NCI-H510A treated with DMSO at 0.1 percent for 48 hours (cell line): ENCODE measurements at places on chromosomes 11 and 22.

DNA sequence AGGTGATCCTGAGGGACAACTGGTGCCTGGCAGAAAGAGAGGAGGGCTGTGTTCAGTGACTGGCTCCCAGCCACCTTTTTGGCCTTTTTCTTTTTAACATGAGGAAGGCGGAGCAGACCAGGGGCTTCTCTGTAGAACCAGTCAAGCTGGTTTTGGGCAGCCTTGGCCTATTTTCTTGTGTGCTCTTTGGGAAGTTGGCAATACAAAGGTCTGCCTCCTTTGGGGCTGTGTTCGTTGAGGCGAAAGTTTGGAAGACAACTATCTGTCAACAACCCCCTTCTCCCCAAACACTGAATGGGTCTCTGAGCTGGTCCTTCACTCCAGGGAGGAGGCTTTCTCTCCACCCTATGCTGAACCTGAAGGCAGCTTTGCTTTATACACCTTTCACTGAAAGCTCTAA lies 8.5 kb downstream of the MARK2 start:
- peak; percentile 43 for DNase-seq

GRCh38 chr11:119422809-119423508 lies at the start of gene THY1:
Gene THY1, minus strand, starts transcription at chr11:119423172. Its CDS starts 2,267 bp downstream, at chr11:119420905.
- no peak for DNase-seq

DNA sequence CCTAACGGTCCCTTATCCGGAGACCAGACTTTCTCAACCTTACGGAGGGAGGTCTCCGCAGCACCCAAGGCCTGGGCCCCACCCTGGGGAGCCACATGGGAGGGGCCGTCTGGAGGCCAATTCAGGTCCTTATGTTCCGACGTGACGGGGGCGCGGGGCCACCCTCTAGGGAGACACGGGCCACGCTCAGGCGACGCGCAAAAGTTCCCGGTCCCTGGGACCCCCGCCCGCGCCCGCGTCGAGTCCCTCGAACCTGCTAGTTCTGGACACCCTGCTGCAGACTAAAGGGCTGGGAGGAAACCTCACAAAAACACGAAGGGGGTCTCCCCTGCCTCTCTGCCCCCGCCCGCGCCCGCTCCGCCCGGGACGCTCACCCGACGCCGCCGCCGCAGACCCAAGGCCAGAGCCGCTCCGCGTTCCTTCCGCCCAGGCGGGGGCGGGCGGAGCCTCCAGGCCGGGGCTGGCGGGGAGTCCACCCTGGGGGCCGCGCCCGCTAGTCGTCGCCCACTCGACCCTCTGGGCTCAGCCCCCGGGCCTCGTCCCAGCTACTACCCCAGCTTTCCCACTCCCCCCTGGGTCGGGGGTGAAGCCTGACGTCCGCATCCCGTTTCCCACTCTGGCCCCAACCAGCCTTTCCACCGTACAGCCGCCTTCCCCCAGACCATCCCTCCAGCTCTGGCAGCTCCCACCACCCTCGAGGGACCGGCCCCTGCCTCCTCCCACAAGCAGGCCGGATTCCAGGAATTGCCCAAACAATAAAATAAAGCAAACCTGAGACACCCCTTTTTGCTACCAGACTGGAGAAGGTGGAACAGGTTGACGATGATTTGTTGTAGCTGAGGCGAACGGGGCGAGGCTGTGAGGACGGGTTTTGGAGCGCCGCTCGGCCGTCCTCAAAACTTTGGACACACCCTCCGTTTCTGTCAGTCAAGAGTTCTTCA lies 2.7 kb downstream of the RNH1 start:
- no peak for DNase-seq

DNA sequence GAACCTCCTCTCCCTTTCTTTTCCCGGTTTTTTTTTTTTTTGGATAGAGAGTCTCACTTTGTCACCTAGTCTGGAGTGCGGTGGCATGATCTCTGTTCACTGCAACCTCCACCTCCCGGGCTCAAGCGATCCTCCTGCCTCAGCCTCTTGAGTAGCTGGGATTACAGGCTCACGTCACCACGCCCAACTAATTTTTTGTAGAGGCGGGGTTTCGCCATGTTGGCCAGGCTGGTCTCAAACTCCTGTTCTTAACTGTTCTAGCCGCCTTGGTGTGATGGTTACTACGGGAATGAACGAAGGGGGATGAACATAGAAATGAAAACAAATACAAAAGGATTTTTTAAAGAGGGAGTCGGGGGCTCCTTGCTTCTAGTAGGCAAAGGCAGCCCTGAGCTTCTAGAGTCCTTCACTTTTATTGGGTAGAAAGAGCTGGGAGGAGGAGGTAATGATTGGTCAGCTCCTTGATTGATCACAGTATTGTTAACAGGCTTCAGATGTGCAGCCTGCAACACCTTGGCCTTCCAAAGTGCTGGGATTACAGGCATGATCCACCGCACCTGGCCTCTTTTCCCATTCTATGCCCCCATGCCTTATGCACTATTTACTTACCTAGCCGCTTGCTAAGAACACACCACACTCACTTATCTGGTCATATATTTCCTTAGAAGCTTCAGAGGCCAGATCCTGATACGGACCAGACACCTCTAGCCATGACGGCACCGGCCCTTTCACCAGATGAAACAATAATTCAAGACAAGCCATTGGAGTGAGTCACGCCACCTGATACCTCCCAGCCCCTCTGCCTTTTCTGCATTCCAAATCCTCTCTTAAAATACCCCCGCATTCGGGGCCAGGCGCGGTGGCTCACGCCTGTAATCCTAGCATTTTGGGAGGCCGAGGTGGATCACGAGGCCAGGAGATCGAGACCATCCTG lies 20.7 kb downstream of the SUSD2 start:
- no peak for DNase-seq

- DNase-seq, result no peak
Measured at GRCh38 chr22:50733521-50734342, 4.3 kb upstream of the ACR start.

- DNase-seq, result no peak
Measured at GRCh38 chr11:108632041-108632704, 32.7 kb upstream of the DDX10 start.

GRCh38 chr11:90135016-90135415 lies 553 bp downstream of the NAALAD2 start:
- no peak for DNase-seq

DNA sequence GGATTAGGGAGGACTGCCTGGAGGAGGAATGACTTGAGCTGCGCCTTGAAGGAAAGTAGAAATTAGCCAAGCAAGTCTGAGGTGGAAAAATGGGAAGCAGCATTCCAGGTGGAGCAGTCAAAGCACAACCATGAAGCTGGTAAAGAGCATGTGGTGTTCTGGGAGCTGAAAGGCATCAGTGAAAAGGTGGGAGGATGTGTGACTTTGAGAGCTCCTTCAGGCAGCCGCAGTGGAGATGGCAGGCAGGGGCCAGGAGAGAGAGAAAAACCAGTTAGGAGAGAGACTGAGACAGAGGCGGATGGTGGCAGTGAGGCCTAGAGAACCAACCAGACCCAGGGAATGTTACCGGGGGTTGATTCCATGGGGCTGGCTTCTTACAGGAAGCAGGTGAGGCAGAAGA lies 393.4 kb downstream of the MIAT start:
- no peak for DNase-seq

DNA sequence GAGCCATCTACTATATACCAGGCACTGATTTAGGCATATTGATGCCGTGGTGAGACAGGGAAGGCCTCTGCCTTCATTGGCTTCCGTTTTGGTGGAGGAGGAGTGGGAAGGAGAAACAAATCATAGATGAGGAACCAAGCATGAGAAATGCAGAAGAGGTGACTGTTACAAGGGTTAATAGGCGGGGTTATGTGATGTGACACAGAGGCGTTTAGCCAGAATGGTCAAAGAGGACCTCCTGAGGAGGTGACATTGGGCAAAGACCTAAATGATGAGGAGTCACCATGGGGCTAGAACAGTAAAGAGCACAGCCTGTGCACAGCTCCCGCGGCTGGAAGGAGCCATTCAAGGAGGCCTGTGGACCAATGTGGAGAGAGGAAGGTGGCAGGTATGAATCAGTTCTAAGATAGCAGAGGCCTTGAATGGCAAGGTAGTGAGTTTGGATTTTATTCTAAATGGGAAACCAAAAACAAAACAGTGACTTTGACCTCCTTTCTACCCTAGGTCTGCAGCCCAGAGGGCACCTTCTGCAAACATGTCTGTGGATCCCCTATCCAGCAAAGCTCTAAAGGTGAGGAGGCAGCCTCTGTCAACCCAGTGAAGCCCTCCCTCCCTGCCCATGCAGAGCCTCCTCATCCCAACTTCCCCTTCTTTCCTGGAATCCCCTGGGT lies 11.7 kb downstream of the MAFF start:
- no peak for DNase-seq

- no peak for DNase-seq
Measured at GRCh38 chr22:49955581-49956417, 4.8 kb upstream of the PIM3 start.

DNA sequence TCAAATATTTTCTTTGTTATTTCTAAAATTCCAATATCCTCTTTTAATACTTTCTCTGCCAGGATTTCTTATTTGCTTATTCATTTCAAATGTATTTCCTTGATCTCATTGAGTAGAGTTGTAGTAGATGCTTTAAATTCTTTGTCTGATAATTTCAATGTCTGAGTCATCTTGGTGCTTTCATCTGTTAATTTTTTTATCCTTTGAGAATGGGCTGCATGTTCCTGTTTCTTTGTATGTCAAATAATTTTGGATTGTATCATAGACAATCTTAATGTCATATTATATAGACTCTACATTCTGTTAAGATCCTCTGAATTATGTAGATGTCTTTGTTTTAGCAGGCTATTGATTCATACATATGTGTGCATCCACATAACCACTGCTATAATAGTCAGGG lies 57.5 kb downstream of the MYEOV start:
- DNase-seq, result no peak

DNA sequence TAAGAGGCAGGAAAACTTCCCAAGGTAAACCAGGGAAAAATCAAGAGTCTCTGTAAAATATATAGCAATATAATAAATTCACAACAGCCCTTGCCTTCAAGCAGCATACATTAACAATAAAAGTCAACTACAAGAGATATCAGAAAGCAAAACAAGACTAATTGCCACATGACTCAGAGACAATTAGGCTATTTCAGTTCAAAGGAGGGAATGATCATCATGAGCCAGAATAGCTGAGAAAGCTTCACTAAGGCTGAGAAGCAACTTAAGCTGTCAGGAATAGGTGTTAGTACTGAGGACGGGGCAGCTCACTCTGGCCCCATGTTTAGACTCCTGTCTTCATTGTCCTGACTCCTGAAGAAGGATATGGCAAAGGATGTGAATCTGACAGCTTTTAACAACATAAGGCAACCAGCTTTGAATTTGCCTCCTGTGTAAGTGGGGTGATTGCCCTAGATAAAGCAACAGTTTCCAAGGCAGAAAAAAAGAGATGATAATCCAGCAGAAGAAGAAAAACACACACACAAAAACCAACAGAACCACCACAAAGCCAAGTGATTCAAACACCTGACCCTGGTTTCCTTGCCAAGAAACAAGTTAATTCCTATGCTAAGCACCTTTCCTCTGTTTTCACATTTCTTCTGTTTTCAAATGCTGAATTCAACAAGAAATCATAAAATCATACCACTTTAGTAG lies 60.8 kb downstream of the SIK3 start:
- DNase-seq, result no peak

DNA sequence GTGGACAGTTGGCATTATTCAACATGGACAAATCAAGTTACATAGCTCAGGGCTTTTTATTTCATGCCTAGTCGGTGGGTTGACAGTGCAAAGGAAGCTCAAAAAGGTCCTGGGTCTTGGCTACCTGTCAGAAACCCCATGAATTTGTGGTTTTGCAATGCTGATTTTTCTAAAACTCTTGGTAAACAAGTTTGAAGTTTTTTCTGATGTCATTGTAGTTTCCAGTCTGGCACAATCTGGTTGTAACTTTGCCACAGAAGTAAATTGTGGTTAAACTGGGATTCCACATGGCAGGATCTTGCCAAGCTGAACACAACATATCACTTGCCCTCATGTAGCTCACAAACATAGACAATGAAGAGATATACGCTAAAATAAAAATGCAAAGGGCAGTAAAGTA lies 100.8 kb downstream of the EHF start:
- no peak for DNase-seq

GRCh38 chr11:128572965-128573364 lies 14.4 kb downstream of the ETS1 start:
- no peak for DNase-seq

- DNase-seq, result no peak
Measured at GRCh38 chr11:114209343-114209742, 86.9 kb upstream of the NNMT start.

GRCh38 chr22:29394931-29395581 lies 6.7 kb upstream of the AP1B1 start:
- peak; percentile 74 for DNase-seq

- no peak for DNase-seq
Measured at GRCh38 chr22:24157822-24158135, 23.5 kb upstream of the SUSD2 start.

DNA sequence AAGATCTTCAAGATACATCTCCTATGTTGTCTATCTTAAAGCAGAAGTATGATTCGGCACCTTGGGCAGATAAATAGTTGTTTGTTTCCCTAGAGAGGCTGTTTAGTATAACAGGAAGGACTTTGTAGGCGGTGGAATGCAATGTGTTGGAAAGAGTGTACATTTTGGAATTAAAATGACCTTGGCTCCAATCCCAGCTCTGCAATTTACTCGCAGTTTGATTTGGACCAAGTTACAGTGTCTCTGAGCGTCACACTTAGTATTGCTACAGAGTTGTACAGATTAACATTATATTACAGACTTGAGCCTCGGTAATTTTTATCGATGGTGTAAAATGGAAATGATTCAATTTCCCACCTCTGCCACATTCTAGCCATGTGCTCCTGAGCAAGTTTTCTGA lies 265.3 kb downstream of the OPCML start:
- no peak for DNase-seq

- no peak for DNase-seq
Measured at GRCh38 chr11:102157219-102157618, 47.0 kb downstream of the YAP1 start.

- DNase-seq, result no peak
Measured at GRCh38 chr11:76772100-76772782, 10.9 kb upstream of the TSKU start.

DNA sequence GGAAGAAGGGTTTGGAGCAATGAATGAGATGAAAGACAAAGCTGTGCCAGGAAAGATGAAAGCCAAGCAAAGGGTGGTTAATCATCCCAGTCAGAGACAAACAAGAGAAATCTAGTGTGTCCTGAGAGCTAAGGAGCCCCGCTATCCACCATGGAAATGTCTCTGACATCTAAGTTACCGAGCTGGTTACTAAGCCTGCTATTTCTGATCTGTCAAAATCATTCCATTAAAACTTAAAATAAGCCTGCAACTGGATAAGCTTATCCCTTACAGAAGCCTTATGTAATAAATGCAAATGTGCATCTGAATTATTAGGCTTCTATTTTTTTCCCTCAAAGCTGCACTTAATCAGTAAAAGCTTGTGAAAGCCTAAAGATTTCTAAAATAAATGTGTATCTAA lies 22.1 kb upstream of the SESN3 start:
- DNase-seq, result no peak

DNA sequence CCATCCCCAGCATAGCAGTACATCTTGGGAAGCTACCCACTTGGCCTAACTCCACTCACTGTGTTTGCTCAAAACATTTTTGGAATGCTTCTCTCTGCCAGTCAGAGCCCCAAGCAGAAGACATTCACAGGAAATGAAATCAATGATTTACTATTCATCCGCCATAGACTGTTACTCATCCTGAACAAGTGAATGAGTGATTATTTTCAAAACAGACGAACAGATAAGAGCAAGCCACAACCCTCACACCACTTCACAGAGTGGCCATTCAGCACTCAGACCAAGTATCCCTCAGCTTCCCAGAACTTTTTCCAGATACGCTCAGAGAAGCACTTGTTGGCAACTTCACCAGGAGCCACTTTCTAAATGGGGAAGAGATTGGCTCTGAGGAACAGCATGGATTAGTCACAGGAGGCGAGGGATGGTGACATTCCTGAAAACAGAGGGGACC lies 13.0 kb upstream of the UBASH3B start:
- no peak for DNase-seq

- DNase-seq, result peak; percentile 55
Measured at GRCh38 chr11:61516675-61517572, 8.4 kb downstream of the LRRC10B start.
